Activated CD4-positive, alpha-beta T cell treated with anti-CD3 and anti-CD28 coated beads, Interleukin-2, amount 10 ng/mL, durations not matched to agents 7 days and 5 days (primary cell): ENCODE measurements at places on chromosomes 1 and 21. TPM values are rescaled to one million over a fixed set of nuclear protein-coding genes. Genes with fewer than 3 reads are reported as not detected.

The OR2T33 gene
- total RNA-seq = not detected

DNA sequence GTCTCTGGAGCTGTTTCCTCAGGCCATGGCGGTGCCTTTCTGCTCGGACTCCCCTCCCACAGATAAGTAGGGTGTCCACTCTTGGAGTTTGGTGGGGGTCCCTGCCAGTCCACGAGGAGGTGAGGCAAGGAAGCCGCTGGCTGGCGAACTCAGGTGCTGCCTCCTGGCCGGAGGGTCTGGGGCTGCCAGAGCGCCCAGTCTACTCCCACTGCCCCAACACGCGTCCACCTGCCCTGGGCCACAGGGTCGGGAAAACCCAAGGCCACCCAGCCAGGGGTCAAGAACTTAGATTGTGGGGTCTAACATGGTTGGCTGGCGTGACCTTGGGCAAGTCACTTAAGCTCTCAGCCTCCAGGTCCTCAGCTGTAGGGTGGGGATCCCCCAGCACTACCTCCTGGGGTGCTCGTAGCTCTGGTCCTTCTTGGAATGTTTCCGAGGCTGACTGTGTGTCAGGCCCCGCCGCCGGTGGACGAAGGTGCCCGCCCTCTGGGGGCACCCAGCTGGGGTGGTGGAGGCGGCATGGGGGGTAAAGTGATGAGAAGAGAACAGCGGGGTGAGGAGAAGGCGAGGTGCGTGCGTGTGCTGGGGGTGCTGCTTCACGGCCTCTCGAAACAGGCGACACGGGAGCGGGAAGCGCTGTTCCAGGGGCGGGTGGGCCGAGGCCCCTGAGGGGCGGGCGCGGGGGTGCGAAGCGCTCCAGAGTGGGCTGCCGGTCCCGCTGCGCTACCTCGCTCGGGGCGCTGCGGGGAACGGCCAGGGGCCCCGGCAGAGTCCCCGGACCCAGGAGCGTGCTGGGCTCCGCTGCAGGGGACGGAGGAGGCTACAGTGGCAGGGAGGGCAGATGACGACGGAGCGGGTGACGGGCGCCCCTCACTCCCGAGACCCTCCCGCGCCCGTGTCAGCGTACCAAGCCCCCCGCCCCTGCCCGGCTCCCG is 1.2 kb downstream of the SH2D5 start:
- peak; percentile 8 for DNase-seq

DNA sequence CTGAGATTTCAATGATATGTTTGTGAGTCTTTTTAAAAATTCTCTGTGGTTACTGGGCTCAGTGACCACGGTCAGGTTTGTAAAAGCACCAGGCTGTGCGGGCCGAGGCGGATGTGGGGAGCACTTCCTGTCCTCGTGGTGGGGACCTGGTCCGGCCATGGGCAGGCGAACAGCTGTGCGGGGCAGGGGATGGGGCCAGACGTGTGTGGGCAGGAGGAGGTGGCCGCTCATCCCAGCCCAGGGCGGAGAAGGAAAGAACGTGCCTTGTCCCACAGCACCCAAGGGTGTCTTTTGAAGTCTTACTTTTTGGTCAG is 5.2 kb upstream of the OXCT2 start:
- no peak for DNase-seq

DNA sequence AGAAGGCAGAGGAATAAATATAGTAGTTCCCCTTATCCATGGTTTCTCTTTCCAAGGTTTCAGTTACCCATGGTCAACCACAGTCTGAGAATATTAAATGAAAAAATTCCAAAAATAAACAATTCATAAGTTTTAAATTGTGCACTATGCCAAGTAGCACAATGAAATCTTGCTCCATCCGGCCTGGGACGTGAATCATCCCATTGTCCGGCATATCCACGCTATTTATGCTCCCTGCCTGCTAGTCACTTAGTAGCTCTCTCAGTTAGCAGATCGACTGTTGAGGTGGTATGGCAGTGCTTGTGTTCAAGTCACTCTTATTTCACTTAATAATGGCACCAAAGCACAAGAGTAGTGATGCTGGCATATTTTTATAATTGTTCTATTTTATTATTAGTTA is 58.6 kb upstream of the ARHGAP29 start:
- no peak for DNase-seq

GRCh38 chr1:236618507-236618906 is 14.2 kb upstream of the HEATR1 start:
- no peak for DNase-seq

GRCh38 chr1:201136355-201137023 is 9.5 kb upstream of the ASCL5 start:
- DNase-seq = no peak

DNA sequence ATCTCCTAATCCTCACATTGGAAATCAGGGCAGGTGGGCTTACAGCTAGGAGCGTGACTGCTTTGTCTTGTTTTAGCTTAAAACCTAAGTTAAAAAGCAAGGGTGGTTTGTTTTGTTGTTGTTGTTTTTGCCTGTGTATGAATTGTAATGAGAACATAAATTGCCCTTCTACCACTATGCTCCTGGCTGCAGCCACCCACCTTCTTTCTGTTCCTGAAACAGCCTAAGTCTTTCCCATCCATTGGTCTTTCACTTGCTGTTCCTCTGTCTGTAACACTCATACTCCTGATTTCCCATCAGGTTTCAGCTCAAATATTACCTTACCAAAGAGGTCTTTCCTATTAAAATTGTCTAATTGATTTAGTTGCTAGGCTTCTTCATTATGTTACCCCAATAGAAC is 604 bp upstream of the TMEM79 start:
- no peak for DNase-seq

The CPLANE2 gene
- total RNA-seq = 6.4 TPM

- no peak for DNase-seq
Observed at GRCh38 chr1:184734980-184735379, 19.7 kb downstream of the EDEM3 start.

GRCh38 chr1:197180252-197180878 is 33.9 kb upstream of the ASPM start:
- no peak for DNase-seq

The IFNLR1 gene
- total RNA-seq = 3.2 TPM

The MPL gene
- total RNA-seq = not detected

DNA sequence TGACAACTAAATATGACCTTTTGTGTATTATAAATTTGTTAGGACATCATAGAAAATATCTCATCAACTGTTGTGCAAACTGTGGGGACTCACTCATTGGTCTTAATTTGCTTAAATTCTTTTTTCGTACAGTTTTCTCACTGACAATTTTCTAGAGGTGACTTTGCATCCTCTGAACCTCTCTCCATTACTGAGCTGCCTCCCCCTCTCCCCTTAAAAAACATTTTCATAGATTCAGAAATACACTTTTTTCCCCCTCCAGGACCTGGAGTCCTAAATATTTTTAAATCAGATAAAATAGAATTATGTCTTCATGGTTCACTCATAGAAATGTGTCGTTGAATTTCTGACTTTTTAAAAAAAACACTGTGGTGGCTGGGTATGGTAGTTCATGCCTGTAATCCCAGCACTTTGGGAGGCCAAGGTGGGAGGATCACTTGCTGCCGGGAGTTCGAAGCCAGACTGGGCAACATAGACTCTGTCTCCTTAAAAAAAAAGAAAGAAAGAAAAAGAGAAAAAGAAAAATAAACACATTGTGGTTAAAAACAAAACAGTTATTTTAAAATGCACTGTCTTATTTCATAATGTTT is 1.5 kb downstream of the CNST start:
- DNase-seq = no peak

DNA sequence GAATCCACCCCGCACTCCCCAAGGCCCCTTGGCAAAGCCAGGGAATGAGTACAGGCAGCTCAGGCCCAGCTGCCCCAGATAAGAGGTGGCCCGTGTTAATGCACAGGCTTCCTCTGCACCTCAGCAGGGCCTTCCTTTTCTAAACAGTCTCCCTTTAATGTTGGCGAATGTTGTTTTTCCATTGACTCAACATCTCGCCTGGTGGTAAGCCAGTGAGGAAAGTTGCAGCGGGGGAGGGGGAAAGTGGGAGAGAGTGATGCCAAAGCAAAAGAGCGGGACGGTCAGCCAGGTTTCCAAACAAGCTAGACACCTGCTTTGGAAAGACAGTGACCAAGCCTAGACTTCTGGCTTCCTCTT is 10.3 kb upstream of the PROX1 start:
- no peak for DNase-seq

- no peak for DNase-seq
Observed at GRCh38 chr1:83834621-83835264, 164.2 kb downstream of the TTLL7 start.

DNA sequence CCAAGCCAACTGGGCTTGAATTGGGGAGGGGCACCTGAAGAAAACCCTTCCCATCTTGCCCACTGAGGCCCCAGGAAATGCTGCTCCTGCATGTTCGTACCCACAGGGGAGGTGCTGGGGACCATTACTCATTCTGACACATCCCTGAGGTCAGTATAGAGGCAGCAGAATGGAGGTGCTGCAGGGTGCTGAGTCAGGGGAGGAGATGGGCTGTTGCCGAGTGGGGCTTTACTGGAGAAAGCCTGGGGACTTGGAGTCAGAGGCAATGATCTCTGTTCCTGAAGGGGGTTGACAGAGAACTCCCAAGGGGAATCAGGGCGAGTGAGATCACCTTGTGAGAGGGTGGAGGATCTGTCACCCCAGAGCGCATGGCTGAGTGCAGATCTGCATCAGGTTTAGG is 40.2 kb upstream of the KCNA10 start:
- DNase-seq = no peak

GRCh38 chr21:39966786-39967185 is 99.5 kb downstream of the PCP4 start:
- no peak for DNase-seq

GRCh38 chr1:22031214-22031962 is 21.1 kb upstream of the CDC42 start:
- peak; percentile 63 for DNase-seq

DNA sequence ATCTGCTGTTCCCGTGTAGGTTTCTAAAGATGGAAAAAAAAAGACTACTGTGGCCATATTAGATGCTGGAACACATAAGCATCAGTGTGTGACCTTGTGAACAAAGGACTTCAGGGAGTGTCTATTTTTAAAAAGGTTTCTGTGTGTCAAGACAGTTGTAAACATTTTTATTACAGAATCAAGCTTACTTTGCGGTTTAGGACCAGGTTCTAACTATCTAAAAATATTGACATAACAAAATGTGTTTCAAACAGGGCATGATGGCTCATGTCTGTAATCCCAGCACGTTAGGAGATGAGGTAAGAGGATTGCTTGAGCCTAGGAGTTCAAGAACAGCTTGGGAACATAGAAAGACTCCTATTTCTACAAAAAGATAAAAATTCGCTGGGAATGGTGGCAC is 7.1 kb upstream of the DDI2 start:
- DNase-seq = no peak

GRCh38 chr1:58143972-58144697 is 402.4 kb downstream of the OMA1 start:
- no peak for DNase-seq

The KCNN3 gene
- 0.17 TPM for total RNA-seq

GRCh38 chr1:51172811-51173210 is 63.3 kb upstream of the RNF11 start:
- DNase-seq = no peak

The C4BPB gene
- total RNA-seq = 2.1 TPM

DNA sequence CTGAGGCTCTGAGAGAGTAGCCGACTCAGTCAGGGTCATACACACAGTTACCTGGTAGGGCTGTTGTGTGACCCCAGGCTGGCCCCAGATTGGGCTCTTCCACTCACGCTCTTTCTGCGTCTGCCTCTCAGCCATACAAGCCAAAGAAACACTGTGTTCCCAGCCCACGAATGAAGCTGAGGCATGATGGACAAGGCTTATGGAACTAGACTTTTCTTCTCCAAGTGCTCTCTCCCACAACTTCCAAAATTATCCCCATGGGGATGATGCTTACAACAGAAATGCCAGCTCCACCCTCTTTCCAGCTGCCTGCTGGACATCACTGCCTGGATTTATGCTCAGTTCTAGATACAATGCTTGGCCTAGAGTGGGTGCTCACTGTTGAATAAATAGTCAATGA is 102.8 kb upstream of the JUN start:
- no peak for DNase-seq

The TRIM46 gene
- 14.2 TPM for total RNA-seq

- DNase-seq = no peak
Observed at GRCh38 chr1:150552128-150552910, 3.1 kb downstream of the ADAMTSL4 start.

GRCh38 chr1:25991937-25992688 is 5.8 kb downstream of the PAFAH2 start:
- no peak for DNase-seq

GRCh38 chr1:245797592-245798348 is 643.0 kb downstream of the KIF26B start:
- DNase-seq = no peak
